Activated naive CD8-positive, alpha-beta T cell treated with anti-CD3 and anti-CD28 coated beads, Interleukin-2, amount 50 U/mL, for 16 hours (primary cell): ENCODE measurements at places on chromosomes 1 and 21.

DNA sequence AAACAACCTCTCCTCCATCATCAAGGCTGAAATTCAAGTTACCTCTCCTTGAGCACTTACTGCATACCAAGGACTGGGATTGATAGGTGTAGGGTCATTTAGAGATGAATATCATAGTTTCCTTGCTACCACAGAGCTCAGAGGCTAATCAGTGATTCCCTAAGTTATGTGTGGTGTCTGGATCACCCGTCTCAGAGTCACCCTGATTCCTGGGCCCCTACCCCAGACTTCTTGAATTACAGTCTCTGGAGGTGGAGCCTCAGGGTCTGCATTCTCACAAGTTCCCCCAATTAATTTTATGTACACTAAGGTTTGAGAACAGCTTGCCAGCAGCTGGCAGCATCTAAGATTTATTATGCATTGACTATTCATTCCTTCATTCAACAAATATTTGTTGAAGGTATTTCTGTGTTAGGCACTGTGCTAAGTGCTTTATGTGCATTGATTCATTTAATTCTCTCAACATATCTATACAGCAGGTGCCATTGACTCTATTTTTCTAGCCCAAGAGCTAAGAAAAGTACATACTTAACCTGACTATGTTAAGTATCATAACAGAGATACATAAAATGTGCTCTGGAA, 182.9 kb upstream of the FGGY start:
- no peak for DNase-seq

GRCh38 chr1:11725616-11726015, 10.3 kb upstream of the AGTRAP start:
- DNase-seq, result no peak

DNA sequence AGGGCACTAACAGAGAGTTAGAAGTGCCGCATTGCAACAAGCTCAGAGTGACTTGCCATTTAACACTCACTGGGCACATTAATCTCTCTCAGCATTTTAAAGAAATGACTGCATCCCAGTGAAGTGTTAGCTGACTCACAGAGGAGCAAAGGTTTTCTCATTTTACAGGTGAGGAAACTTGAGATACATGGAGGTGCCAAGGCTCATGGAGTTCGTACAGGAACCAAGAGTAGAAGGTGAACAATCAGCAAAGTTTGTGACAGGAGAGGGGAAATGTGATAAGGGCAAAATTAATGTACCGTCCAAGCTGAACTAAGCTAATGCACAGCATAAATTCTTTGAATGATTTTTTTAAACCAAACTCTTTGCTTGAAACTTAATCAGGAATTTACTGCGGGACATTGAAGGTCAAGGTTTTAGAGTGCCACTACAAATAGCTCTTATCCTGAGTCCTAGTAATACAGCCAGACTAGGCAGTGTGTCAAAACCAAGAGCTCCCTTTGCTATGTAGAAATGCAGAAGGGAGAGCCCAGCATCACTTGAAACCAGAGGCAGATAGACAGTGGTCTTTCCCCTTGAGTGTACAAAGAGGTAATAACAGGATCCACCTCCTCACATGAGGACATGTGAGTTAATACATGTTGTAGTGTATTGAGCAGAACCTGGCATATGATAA, 22.4 kb upstream of the NTPCR start:
- no peak for DNase-seq

- no peak for DNase-seq
Observed at GRCh38 chr1:15201849-15202551, 45.0 kb upstream of the FHAD1 start.

DNA sequence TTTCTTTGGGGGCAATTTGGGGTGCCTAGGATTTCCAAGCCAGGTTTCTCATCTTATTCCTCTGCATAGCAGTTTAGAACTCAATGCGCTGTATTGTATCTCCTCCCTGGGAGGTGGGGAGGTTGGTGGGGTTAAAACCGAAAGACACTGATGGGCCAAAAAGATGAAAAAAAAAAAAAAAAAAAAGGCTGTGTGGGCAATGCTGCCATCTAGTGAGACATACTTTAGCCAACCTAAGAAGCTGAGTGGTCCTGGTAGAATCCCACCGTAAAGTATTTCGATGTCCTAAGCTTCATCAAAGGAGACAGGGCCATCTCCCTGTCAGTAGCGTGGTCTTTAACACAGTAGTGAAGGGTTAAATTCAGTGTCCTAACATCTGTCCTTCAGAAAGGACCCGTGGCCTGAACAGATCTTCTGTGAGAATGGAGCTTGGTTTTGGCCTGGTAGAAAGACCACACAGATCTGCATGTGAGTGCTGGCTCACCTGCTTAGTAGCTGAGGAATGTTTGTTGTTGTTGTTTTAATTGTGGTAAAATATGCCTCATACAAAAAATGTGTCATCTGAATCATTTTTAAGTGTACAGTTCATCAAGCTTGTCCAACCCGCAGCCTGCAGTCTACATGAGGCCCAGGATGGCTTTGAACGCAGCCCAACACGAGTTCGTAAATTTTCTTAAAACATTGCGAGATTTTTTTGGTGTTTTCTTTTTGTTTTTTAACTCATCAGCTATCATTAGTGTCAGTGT, 226.2 kb downstream of the KIF26B start:
- DNase-seq, result no peak

DNA sequence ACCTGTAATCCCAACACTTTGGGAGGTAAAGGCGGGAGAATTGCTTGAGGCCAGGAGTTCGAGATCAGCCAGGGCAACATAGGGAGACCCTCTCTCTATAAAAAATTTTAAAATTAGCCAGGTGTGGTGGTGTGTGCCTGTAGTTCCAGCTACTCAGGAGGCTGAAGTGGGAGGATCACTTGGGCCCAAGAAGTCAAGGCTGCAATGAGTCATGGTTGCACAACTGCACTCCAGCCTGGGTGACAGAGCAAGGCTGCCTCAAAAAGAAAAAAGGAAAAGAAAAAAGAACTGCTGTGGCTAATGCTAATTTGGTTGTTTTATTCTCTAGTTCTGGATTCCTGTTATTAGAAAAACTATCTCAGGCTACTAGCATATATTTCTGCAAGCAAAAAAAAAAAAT, 29.8 kb downstream of the DBT start:
- no peak for DNase-seq

- no peak for DNase-seq
Observed at GRCh38 chr1:84078108-84078841, 65.8 kb upstream of the PRKACB start.
